Smooth muscle cell of the coronary artery (primary cell): ENCODE measurements at places on chromosomes 5 and 9. TPM values are rescaled to one million over a fixed set of nuclear protein-coding genes. Genes with fewer than 3 reads are reported as not detected.

Gene PCDHGB7
- 6.7 and 7.3 TPM in 2 replicates for total RNA-seq

Gene CPLANE1
- 9.9 and 12.4 TPM in 2 replicates for total RNA-seq

Gene RASGEF1C
- not detected in 2 replicates for total RNA-seq

Gene LAMC3
- total RNA-seq: 0.12 and 0.30 TPM in 2 replicates

Gene C9orf152
- under 0.01 TPM in 1 of 2 replicates, not detected in the other for total RNA-seq

Gene ACTBL2
- total RNA-seq: 0.23 TPM in 1 of 2 replicates, not detected in the other

Gene MZB1
- total RNA-seq: not detected in 2 replicates

Gene TIMD4
- total RNA-seq: not detected in 2 replicates

Gene GABRA1
- total RNA-seq: not detected in 2 replicates

Gene COL5A1
- 82.4 and 223 TPM in 2 replicates for total RNA-seq

Gene ZNF883
- 2.6 and 4.0 TPM in 2 replicates for total RNA-seq

Gene RNF183
- not detected in 2 replicates for total RNA-seq

Gene MOB3B
- 0.15 TPM in 1 of 2 replicates, not detected in the other for total RNA-seq

Gene CYLC2
- total RNA-seq: not detected in 2 replicates

Gene PDLIM4
- total RNA-seq: 17.3 and 34.6 TPM in 2 replicates

Gene FAM169A
- total RNA-seq: under 0.01 and 0.60 TPM in 2 replicates

Gene SLC6A7
- total RNA-seq: not detected in 2 replicates

Gene ABLIM3
- 6.5 and 13.8 TPM in 2 replicates for total RNA-seq

Gene MYORG
- total RNA-seq: 0.35 and 0.83 TPM in 2 replicates

Gene CBY3
- total RNA-seq: not detected in 2 replicates

Gene RNF130
- total RNA-seq: 10.4 and 27.8 TPM in 2 replicates

Gene ARHGEF37
- total RNA-seq: 1.4 and 7.4 TPM in 2 replicates

Gene C9orf50
- 0.08 TPM in 1 of 2 replicates, not detected in the other for total RNA-seq

Gene PCDHGA4
- total RNA-seq: 3.2 and 4.4 TPM in 2 replicates

Gene C9orf153
- total RNA-seq: 0.08 and 0.12 TPM in 2 replicates

Gene ORM1
- not detected in 2 replicates for total RNA-seq

Gene RASA1
- 22.9 and 33.6 TPM in 2 replicates for total RNA-seq

Gene PAPPA
- total RNA-seq: 62.5 and 168 TPM in 2 replicates

Gene KCNMB1
- total RNA-seq: 0.08 TPM in 1 of 2 replicates, not detected in the other

Gene SLC28A3
- total RNA-seq: 0.47 and 0.60 TPM in 2 replicates

Gene IL13
- not detected in 2 replicates for total RNA-seq
